Stimulated activated CD8-positive, alpha-beta memory T cell treated with anti-CD3 and anti-CD28 coated beads, Interleukin-15, amount 100 ng/mL, for 1 hour (primary cell): ENCODE measurements at places on chromosomes 5 and 9.

DNA sequence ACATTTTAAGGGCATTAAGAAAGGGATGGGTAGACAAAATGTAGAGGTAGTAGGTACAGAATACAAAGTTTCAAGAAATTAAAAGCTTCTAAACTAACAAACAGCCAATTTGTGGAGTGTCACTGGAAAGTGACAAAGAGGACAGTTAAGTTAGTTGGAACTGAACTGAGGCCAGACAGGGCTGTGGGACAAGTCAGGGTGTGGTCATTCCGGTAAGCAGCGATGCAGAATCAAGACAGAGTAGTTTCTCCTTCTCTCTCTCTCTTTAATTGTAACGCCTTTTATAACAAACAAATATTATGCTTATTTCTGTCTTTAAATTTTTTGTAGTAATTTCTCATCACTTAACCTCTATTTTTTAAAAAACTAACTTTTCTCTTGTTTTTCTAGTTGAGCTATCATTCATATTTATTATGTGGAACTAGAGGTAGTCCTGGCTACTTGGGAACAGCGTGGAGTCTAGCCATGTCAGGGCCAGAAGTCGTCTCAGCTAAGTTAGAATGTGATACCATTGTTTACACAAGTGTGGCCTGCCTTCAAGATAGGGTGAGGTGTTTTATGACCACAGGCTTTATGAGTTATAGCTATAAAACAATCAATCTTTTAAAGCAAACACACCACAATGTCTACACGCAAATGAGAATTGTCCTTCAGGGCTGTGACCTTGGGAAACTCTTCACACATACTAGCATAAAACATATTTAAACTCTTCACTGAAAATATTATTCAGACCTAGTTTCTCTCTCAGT lies 115.3 kb upstream of the CDKN2B start:
- DNase-seq = no peak

- DNase-seq = no peak
Observed at GRCh38 chr9:122374885-122375420, 4.1 kb downstream of the PTGS1 start.

DNA sequence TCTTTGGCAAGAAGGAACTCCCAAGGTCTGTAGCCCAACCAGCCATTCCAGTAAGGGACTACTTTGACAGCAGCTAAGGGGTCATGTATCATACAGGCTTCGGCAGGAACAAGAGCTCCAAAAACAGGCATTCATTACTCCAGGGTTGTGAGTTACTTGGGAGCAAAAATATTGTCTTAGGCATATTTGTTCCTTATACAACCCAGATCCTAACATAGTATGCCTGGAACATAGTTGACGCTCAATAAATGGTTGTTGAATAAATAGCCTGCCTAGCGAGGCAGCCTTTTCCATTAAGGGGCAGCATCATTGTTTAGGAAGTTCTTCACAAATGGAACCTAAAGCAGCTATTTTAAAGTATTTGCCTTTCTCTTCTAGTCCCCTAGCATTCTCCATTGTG lies 35.8 kb upstream of the FER start:
- no peak for DNase-seq

GRCh38 chr9:133129001-133129795 lies 8.2 kb upstream of the RALGDS start:
- no peak for DNase-seq

DNA sequence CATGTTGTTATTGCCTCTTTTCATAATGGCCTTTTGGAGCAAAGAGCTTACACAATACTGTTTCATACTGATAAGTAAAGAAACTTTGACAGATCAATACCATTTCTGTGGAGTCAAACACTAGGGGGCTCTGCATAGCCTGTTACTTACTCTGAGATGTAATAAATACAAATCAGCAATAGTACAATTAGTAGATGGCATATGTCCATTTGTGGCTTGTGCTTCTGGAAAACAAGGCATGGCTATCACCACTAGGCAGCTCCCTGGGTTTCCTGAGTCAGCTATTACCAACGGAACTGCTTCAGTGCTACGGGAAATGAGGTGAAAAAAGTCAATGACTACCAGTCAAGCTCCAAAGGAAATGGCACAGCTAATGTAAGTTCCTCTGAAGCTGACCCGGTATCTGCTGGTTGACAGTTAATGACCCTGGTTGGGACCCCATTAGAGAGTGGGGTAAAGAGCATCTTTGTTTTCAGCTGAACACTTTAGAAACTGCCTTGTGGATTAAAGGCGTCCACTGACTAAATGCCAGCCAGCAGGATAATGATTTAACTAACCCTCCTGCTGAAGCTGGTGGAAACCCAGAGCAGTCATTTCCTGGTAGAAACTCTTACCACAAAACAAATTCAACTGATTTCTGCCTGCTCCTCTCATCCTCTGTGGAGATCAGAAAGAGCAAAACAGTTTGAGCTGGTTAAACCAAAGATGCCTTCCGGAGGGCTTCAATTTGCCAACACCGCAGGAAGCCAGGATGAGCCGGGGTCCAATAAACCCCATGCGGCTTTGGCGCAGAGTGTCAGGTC lies 69.0 kb upstream of the FAM169A start:
- DNase-seq = no peak

GRCh38 chr5:35811108-35811741 lies 45.5 kb upstream of the IL7R start:
- DNase-seq = no peak

DNA sequence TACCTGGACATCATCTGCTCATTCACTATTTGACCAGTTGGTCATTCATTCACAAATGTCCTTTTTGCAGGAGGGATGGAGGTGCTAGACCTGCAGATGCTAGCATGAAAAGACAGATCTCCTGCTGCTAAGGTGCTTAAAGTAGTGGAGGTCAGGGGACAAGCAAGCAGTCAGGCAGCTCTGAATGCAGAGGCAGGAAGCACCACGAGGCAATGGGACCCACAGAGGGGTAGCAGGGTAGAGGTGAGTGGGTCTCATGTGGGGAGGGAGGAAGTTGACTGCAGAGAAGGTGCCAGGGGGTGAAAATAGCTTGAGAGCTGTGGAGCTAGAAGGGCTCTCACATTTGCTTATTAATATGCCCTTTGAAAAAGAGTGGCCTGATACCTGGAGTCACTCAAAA lies 25.2 kb downstream of the FXN start:
- no peak for DNase-seq

GRCh38 chr9:17219261-17219660 lies 84.4 kb downstream of the CNTLN start:
- no peak for DNase-seq

- no peak for DNase-seq
Observed at GRCh38 chr5:6115852-6116251, 262.5 kb downstream of the MED10 start.

GRCh38 chr5:157106630-157107461 lies 2.0 kb downstream of the HAVCR2 start:
- no peak for DNase-seq

- DNase-seq = no peak
Observed at GRCh38 chr5:120919017-120919416, 454.9 kb downstream of the PRR16 start.

DNA sequence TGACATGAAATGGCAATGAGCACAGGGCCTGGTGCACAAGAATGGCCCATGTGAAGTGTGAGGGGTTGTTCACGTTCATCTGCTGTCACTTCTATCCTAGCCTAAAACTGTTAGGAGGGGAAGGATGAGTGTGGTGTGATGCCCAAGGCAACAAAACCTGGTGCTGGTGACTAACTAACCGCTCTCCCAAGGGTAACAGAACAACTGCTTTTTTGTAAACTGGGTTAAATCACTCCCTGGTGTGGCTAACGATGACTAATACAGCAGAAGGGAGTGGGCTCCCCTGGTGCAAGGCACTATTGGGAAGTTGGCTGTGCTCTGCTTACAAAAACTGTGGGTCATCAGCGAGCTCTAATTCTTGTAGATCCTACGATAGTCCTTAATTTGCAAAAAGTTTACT lies 103.2 kb upstream of the VCAN start:
- no peak for DNase-seq

DNA sequence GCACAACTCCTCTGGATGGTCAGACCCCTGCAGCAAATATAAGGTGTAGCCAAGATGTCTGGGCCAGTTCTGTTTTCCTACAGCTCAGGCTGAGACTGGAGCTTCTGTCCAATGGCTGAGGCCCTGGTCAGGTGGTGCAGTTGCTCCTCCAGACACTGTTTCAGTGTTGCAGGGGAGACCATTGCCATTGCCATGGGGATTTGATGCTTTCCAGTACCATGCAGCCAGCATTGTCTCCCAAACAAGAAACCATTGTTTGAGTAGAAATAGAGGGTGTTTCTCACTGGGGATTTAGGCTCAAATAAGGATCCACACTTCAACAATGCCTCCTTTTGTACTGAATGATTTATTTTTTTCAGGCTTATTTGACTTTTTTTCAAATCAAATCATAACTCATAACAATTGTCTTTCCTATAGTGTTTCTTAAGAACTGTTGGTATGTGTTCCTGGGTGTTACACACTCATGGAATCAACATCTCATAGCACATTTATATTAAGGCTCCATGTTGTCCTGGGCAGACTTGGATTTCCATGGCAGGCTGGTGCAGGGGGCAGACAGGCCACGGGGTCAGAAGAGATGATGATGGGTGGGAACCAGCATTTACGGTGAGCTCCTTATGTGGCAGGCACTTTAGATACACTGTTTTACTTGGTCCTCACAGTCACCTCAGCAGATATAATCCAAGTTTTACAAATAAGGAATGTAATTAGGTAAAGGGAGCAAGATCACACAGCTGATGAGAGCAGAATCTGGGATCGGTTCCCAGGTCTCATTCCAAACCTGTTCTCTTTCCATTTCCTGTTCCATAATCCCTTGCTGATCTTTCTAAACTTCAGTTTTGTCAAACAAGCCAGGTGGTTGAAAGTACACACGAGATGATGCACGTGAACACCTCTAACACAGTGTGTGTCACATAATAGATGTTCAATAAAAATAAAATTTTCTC lies 95.9 kb upstream of the GNAQ start:
- DNase-seq = no peak

DNA sequence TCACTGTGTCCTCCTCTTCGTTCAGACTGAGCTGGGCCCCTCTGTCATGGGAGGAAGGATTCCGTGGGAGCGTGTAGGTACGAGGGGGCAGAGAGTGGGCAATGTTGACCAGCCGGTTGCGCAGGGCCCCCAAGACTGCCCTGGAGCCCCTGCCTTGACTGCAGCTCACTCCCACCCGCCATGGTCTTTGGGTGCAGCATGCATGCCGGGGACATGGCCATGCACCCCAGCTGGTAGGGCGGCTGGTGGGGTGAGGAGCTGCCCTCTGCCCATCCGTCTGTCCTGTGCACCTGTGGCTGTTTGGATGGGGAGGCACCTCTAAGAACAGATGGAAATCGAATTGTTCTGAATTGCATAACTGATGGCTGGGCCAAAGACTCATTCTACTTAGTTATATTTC lies 42.6 kb upstream of the NPR3 start:
- DNase-seq = no peak

- DNase-seq = no peak
Observed at GRCh38 chr5:112787261-112787660, 49.6 kb downstream of the APC start.

DNA sequence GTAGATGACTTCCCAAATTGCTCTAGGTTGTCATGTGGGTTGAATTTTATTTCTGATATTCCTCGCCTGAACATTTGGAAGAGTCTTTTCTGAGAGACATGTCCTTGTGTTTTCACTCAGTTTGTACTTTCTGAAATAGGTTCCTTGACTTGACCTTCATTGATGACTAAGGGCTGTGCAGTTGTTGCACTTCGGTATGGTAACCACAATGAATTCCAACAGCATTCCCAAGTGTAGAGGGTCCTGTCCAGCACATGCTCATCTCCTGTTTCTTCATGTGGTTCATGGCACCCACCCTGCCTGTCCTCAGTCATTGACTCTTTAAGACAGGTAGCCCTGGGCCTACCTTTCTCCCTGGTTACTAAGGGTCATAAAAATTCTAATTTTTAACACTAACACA lies 527.8 kb downstream of the MTRR start:
- DNase-seq = no peak

DNA sequence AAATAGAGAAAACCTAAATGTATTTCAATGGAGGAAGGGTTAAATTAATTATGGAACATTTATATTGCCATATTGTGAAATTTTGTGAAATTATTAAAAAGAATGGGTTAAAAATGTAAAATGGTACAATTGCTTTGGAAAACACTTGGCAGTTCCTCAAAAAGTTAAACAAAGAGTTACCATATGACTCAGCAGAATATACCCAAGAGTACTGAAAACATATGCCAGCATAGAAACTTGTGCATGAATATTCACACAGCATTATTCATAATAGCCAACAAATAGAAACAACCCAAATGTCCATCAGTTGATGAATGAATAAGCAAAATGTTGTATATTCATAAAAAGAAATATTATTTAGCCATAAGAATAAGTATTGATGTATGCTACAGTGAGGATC lies 181.0 kb upstream of the MAST4 start:
- no peak for DNase-seq

DNA sequence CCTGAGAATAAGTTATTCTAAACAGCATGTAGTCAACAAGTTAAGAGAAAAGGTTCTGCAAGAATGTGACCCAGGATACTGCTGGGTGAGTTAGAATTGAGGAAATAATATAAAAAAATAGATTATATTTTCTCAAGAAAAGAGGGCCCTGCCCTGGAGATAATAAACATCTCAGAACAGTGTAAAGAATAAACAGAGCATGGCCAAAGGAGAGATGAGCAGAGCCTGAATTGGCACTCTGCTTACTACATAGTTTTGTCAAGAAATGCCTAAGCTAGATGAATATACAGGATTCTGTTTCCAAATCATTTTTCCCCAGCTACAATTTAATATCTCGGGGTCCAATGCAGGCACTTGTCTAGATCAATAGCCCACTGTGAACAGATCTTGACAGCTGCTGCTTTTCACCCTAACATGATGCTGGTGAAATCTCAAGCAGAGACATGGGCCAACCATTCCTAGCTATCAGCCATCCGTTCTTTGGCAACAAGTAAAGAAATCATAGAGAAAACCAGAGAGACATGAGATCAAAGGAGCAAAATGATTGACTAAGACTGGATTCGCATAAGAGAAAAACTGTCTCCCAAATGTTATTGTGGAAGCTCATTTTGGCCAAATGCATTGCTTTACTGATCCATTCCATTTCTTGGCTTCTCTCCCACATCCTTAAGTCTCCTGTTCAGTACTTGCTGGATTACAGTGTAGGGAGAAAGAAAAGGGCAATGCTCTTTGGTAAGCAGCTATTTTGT lies 173.2 kb downstream of the PRELID2 start:
- DNase-seq = no peak

DNA sequence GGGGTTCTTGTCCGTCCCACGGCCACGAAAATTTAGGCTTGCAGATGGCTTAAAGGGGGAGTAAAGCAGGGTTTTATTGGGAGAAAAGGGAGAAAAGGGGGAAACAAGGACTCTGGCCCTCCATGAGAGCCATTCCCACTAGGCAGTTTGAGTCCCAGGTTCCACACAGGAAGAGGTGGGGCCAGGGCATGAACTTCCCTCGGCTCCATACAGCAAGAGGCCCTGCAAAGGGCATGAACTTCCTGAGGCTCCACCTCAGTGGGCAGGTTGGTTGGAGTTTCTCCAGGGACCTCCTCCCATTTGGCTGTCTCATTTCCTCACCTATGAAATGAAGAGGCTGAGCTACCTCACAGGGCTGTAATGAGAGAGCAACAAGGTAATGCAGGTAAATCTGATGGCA lies 229.7 kb downstream of the MAT2B start:
- DNase-seq = no peak
